Hematopoietic multipotent progenitor cell treated with erythropoietin and hydrocortisone succinate and interleukin-3 and kit ligand, for 6 days (in vitro differentiated cells): ENCODE measurements at places on chromosomes 11 and 22.

GRCh38 chr11:107702723-107703122 lies 9.1 kb downstream of the SLN start:
- DNase-seq = no peak

- DNase-seq = peak; percentile 36
These were observed 4.8 kb upstream of the SAA2 start for GRCh38 chr11:18253233-18253632.

GRCh38 chr22:43470941-43471585 lies 59.2 kb downstream of the MPPED1 start:
- DNase-seq = no peak

GRCh38 chr11:34823639-34824038 lies 92.5 kb downstream of the APIP start:
- DNase-seq = no peak

DNA sequence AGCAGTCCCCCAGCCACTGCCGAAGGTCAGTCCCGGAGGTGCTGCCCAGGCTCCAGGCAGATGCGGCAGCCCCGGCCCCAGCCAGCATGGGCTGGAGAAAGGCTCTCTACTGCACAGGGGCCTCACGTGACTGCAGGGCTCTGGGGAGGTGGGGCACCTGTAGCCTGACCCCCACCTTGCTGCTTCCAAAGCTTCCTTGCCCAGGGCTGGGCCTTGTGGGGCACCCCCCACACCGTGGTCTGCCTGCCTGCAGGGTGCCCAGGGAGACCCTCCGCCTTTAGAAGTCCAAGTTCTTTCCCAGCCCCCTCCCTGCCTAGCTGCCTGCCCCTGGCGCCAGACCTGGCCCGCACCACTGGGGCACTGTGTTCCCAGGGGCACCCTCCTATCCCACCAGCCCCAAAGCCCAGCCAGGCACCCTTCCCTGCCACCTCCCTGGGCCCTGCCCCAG lies 28.4 kb upstream of the TXNRD2 start:
- no peak for DNase-seq

- peak; percentile 56 for DNase-seq
These were observed 8.5 kb downstream of the HMBS start for GRCh38 chr11:119092880-119093842.

DNA sequence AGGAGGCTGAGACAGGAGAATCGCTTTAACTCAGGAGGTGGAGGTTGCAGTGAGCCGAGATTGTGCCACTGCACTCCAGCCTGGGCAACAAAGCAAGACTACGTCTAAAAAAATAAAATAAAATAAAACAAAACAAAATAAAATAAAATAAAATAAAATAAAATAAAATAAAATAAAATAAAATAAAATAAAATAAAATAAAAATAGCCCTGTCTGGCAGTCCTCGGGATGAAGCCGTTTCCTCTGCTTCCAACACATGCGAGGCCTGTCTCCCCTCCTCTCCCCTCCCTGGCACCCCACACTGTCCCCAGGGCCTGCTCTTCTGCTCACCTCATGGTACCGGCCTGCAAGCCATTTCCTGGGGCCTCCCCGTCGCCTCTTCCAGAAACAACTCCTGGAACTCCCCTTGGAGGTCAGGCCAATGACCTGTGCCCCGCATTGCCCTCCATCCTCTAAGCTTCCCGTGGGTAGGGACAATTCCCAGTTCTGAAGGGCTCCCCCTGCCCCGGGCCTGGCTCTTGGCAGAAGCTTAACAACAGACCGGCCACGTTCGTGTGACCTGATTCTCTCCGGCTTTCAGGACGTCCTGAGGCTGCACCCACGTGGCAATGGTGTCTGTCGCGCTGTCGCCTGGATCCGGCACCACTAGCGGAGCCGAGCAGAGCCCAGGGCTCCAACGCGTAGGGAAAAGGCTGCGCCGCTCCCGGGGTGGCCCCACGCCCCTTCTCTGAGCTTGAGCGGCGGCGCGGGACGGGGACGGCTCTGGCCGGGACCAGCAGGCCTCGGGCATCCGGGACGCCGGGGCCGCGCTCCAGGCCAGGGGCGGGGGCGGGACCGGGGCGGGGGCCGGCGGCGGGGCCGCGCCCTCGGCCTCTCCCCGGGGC lies 456 bp upstream of the PARVB start:
- peak; percentile 66 for DNase-seq

DNA sequence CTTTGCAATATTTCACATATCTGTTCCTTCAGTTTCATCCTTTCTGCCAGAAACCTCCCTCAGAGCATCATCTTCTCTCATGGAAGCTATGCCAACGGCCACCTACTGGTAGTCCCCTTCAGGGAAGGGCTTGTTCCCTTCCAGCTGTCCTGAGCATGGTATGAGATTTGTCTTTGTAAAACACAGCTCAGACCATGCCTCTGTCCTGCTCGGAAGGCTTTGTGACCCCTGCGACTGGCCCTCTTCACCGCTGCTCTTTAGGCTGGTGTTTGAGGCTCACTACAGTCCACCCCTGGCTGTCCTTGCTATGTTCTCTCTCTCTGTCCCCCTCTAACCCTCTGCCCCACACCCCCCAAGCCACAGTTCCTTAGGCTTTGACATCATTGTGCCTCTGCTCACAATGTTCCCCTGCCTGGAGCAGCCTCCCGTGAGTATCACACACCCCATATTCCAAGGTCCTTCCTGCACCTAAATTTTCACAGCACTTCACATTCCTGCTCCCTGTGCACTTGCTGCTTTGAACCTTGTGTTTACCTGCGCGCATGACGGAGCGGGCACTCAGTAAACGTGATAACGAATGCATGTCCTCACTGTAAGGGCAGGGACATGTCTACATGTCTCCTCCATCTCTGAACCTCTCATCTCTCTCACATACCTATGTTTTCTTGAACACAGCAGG lies 24.0 kb upstream of the ACER3 start:
- DNase-seq = no peak

GRCh38 chr22:31639436-31640039 lies 22.5 kb downstream of the PISD start:
- no peak for DNase-seq

DNA sequence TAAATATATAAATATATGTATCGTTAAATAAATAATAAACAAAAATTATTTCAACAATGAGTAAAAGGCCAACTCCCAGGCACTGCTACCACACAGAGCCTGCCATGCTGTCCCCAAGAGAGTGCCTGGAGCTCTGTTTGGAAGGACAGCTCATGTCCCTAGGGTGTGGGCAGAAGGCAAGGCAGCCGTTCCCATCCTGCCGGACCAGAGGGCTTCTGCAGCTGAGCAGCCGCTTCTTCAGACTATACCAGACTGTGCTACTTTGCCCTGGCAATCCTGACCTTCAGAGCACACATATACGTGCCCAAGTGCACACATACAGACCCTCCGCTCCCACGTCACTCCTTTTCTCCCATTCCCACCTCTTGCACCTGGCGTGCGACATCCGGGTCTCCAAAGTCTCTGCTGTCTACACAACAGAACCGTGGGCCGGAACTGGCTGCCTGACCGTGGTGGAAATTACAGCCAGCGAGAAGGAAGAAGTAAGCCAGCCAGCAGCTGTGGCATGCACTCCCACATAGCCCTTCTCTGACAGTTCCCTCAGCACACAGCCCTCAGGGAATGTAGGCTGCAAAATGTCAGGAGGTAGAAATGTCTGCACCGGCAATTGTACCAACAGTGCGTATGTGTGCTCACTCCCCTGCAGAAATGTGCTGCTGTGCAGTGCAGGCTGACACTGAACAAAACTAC lies 24.0 kb downstream of the PAX6 start:
- DNase-seq = no peak

DNA sequence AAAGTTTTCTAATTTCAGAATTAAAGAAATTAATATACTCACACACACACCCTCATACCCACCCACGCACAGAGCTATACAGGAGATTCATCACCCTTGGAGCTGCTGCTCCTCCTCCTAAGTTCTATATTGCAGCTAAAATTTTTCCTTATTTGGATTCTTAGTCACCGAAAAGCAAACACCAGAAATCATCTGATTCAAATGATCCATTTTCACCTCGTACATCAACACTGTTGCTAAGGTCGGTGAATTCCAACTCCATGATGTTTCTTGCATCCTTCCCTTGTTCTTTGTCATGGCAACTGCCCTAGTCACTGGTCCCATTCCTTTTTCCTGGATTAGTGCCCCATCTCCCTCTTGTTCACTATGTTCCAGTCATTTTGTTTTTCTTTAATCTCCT lies 286.2 kb downstream of the GRM5 start:
- DNase-seq = no peak

GRCh38 chr11:106482917-106483785 lies 405.7 kb downstream of the AASDHPPT start:
- no peak for DNase-seq

DNA sequence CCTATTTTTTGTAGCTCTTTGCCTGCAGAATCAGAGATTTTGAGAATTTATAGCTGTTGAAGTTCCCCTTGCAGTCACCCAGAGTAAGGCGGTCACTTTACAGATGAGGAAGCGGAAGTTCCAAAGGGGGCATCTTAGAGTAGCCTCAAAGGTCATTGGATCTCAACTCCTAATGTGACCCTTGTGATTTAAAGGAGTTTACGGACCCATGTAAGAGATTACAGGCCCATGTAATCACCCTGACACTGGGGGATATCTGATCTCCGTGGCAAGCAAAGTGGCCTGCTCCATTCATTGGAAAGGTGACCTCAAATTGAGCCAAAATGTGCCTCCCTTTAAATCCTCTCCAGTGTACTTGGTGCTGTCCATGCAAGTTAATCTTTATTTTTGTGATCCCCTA lies 15.7 kb downstream of the P2RX3 start:
- DNase-seq = peak; percentile 59

DNA sequence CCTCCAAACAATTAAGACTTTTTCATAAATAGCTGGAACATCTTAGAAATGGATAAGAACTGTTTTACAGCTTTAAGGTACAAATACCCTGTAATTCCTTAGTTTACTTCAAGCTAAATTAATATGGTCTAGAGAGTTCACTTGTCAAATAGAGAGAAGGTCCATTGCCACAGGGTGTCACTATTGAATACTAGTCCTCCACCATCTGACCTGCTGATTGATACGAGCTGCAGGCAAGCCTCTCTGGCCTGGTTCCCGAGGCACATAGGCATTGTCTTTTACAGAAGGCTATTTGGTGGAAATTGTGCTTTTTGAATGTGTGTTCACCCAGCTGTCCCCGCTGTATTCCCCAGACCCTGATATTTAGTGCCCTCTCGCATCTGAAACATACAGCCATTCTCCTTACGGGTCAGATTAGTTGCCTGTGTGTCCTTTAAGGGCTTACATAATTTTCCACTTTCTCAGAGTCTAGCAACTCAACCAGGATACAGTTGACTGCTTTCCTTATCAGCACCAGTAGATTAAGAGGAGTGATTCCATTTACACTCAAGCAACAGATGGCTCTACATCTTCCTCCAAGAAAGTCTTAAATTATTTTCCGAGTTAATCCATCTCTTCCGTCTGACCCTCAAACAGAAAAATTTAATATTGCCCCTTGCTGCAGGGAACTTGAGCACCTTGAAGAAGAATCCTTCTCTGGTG lies 788.8 kb upstream of the FAT3 start:
- no peak for DNase-seq

GRCh38 chr11:128716661-128717210 lies 22.9 kb downstream of the FLI1 start:
- no peak for DNase-seq

GRCh38 chr11:121024989-121025388 lies 1.1 kb downstream of the TBCEL start:
- peak; percentile 71 for DNase-seq

DNA sequence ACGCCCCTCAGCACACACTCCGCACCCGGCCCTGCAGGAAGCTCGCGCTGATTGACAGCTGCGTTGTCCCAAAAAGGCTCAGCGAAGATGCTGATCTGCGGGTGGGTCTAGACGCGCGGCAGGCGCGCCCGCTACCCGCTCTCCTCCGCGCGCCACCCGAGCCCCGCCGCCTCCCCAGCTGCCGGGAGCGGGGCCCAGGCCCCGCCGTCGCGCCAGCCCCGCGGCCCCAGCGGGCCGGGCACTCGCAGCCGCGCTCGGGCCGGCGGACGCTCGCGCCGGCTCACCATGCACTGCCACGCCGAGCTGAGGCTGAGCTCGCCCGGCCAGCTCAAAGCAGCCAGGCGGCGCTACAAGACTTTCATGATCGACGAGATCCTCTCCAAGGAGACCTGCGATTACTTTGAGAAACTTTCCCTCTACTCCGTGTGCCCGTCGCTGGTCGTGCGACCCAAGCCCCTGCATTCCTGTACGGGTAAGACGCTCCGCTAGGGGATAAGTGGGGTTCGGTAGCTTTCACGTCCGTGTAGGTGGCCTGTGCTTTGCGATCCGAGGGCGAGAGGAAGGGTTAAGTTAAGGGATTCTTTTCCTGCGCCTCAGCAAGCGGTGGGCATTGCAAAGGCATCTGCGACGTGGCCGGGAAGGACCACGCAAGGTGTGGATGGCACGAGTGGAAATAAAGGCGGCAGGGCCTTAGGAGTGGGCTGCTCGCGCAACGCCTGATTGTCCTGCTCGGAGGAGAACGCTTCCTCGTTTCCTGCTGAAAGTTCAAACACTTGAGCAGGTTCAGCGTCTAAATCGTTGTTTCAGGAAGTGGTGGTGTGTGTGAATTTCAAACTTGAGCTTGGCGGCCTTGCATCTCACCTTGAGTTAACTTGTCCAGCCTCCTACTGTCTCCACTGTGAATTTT lies at the start of gene BARX2:
TSS of gene BARX2 (plus strand) at position 98 of the 907 bp plus-strand sequence. CDS start at position 286, 188 bp downstream.
- DNase-seq = peak; percentile 50

DNA sequence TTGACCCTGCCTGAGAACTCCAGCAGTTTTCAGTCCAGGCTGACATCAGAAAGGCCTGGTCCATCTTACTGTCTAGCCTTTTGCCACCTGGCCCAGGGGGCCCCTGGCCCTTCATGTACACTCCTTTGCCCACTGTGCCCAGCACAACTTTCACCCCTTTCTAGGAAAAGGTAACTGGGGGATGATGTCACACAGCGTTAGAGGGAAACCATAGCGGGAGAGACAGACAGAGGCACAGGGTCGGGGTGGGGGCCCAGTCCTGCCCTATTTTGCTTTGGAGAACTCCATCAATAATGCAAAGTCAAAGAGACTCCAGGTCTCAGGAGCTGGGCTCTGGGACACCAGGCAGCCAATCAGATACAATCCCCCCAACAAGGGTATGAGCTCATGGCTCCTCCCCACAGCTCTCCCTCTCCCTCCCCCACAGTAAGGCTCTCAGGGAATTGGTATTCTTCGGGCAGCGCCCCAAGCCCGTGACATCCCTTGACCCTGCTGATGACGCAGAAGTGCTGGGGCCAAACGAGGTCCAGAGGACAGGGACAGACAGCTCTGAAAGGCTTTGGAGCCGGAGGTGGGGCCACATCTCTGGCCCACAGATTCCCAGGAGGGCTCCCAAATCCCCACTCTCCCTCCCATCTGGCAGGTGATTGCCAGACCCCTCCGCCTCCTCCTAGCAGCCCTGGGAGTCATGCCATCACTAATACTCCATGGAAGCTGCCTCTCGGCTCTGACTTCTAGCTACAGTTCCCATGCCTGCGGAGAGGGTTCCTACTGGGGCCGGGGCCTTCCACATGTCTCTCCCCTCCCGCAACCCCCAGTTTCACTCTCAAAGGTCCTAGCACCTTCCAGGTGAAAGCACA lies 5.9 kb downstream of the USP2 start:
- DNase-seq = no peak

GRCh38 chr22:30802202-30803166 lies 107.8 kb downstream of the OSBP2 start:
- peak; percentile 92 for DNase-seq

GRCh38 chr11:122642971-122643370 lies 12.6 kb upstream of the UBASH3B start:
- no peak for DNase-seq

- DNase-seq = peak; percentile 78
These were observed 1.9 kb upstream of the IFITM10 start for GRCh38 chr11:1751999-1752906.
